Left colon (tissue), 2 donors: ENCODE measurements at places on chromosomes 13 and 19. TPM values are rescaled to one million over a fixed set of nuclear protein-coding genes. Genes with fewer than 3 reads are reported as not detected.

DNA sequence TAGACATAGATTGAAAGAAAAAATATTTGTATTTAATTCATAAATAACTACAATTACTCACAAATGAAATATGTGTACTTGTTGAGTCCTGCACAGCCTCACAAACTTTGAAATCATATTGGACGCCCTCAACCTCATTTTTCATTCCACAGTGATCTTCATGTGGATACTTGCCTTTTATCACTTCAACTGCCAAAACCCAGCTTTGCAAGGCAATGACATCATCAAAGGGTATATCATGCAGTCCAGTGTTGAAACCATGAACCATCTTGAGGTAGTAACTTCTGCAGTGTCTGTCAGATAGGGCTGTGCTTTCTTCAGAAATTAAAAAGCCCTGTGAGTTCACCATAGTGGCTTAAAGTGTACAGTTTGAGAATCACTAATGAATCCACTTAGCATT lies 82.2 kb downstream of the HS6ST3 start:
- no peak for DNase-seq

- DNase-seq, result no peak
Measured at GRCh38 chr13:21219036-21219381, 42.6 kb downstream of the MRPL57 start.

The LHB gene
- not detected for total RNA-seq

- DNase-seq, result peak; percentile 53
Measured at GRCh38 chr19:52689843-52690368, 44.9 kb downstream of the ZNF611 start.

GRCh38 chr19:35514282-35514809 lies 897 bp upstream of the DMKN start:
- DNase-seq, result no peak

The ZNF627 gene
- 8.5 TPM for total RNA-seq

GRCh38 chr19:32330213-32330857 lies 15.1 kb upstream of the ZNF507 start:
- DNase-seq, result no peak

GRCh38 chr19:4452230-4452990 lies 5.2 kb downstream of the UBXN6 start:
- no peak for DNase-seq

DNA sequence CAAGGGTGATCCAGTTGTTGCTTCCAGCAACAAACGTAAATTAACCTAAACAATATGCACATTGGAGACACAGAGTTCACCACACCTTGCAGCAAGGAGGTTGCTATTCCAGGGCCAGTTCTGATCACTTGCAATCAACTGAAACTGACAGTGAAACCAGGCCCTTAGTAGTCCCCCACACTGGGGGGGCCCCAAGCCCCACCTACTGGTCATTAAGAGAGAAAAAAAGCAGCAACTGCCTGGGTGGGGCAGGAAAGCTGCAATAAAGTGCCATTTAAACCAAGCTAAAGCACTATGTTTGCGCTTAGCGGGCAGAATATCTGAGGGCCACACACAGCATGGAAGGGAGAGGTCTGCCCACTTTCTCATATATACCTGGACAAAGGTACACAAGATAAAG lies 51.5 kb downstream of the ATP7B start:
- DNase-seq, result peak; percentile 74

DNA sequence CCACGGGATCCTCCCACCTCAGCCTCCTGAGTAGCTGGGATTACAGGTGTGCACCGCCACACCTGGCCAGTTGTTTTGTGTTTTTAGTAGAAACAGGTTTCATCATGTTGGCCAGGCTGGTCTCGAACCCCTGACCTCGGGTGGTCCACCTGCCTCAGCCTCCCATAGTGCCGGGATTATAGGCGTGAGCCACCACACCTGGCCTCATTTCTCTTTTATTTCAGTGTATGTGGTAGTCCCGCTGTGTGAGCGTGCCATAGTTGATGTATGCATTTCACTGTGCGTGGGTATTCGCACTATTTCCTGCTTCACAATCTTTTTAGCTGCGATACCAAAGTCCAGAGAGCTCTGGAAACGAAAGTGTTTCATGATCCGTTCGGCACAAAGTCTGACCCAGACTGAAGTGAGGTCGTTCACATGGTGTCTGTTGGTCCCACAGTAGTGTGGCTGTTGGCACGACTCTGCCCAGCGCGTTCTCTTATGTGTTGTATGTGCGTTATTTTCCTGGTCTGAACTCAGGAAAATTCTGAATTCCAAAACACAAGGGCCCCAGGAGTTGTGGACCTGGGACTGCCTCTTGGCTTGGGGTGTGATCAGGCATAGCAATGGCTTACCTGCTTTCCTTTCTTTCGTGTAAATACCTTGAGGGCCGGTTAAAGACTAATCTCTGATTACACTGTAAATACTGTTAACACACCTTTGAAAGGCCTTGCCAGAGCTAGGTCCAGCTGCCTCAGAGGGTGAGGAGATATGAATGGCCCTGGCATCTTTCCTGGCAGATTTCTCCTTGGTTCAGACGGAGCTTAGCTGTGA lies 8.6 kb downstream of the EPN1 start:
- DNase-seq, result peak; percentile 76

The CD22 gene
- 3.2 TPM for total RNA-seq

The SYCN gene
- not detected for total RNA-seq

The SIGLEC7 gene
- total RNA-seq, result 1.1 TPM

DNA sequence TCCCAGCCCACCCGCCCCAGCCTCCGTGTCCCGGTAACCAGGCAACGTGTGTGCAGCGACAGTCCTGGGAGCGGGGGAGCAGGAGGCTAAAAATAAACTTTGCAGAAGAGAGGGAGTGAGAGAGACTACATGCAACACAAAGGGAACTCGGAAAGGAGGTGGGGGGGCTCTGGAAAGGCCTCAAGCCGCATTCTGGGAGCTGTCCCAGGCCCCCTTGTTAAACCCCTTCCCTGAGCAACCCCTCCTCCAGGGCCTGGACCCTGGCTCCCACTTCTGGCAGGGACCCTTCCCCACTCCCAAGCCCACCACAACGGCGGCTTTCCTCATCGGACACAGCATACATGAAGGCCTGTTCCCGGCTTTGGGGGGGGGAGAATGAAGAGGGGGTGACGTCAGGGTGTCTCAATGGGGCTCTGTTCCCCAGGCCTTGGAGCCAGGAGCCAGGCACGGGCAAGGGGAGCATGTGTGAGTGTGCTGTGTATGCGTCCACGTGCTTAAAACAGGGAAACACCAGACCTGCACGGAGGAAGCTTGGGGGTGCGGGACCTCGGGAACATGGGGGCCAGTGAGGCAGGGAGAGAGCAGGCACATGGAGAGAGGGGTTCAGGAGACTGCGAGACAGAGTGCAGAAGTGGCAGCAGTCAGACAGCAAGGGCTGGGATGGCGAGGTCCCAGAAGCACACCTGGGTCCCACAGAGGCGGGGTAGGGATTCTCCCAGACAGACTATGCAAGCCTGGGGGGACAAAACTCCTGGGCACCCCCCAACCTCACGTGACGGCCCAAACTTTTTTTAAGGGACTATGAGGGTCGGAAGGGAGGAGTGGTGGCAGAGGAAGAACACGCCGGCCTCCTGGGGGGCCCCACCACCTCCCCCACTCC lies 2.3 kb downstream of the ERF start:
- peak; percentile 34 for DNase-seq

- DNase-seq, result no peak
Measured at GRCh38 chr19:38172001-38172400, 52.0 kb downstream of the DPF1 start.

The KCNN4 gene
- total RNA-seq, result 45.6 TPM

DNA sequence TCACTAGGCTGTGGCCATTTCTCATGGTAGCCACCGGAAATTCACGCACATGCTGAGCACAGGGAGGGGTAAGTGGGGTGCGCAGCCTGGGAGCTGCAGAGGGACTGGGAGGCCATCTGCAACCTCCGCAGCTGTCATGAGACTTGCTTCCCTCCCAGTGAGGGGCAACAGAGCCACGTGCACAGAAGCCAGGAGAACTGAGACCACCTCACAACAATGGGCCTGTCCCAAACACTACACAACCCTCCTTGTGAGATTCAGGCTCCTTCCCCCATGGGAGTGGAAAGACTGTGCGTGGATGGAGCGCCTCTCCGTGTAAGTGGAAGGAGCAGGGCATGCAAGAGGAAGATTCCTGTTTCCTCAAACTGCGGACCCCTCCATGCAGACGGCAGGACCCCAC lies 8.8 kb downstream of the C3 start:
- no peak for DNase-seq

The PRSS57 gene
- not detected for total RNA-seq

The IFNL4 gene
- not detected for total RNA-seq

- no peak for DNase-seq
Measured at GRCh38 chr13:21735701-21736401, 65.0 kb downstream of the FGF9 start.

The JSRP1 gene
- 0.55 TPM for total RNA-seq

DNA sequence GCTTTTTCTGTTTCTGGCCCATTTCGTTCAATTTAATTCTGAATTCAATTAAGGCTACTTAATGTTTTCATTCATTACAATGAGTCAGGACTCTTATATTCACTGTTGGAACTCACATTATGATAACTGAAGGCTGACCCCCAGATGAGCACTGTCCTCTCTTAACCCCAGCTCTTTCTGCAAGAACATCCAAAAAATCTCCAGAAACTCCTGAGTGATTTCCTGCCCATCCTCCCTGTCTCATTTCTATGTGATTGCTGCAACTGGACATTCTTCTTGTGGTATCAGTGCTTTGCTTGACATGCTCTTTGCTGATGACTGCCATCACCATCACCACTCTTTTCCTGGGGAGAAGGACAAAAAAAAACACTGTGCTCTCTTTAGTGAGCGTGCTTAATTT lies 240.3 kb downstream of the SPRY2 start:
- no peak for DNase-seq

DNA sequence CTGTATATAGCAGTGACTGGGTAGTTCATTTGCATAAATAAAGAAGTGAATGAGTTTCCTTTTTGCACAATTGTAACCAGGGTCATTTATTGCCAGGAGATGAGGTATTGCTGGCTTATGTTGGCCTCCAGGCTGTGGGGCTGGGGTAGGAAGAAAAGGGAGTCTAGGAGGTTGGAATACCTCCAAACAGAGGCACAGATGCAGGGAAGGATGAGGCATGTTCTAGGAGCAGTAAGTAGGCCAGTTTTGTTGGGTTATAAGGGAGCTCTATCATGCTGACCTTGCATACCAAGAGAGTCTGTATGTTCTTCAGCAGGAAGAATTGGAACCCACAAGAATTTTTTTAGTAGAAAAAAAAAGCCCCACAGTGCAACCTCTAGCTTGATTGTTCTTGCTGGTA lies 17.2 kb upstream of the CYSLTR2 start:
- no peak for DNase-seq

The PCCA gene
- total RNA-seq, result 84.1 TPM

- DNase-seq, result no peak
Measured at GRCh38 chr13:112759827-112760226, 70.0 kb downstream of the ATP11A start.

DNA sequence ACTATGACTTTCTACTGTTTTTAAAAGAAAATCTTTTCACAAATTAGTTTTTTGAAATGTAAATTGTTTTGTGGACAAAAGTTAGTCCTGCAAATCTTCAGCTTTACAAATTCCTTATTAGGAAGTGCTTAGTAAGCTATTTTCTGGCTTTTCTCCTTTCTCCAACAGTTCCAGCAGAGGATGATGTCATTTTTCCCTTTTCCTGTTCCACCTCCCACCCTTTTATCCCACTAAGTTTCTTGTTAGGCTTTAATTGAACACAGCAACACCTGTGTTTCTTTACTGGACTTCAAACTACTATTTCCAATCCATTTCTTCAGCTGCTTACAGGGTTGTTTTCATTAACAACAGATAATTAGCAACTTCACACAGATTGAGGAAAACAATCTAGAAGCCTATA lies 389.2 kb downstream of the NDFIP2 start:
- DNase-seq, result no peak

The CGB5 gene
- not detected for total RNA-seq

DNA sequence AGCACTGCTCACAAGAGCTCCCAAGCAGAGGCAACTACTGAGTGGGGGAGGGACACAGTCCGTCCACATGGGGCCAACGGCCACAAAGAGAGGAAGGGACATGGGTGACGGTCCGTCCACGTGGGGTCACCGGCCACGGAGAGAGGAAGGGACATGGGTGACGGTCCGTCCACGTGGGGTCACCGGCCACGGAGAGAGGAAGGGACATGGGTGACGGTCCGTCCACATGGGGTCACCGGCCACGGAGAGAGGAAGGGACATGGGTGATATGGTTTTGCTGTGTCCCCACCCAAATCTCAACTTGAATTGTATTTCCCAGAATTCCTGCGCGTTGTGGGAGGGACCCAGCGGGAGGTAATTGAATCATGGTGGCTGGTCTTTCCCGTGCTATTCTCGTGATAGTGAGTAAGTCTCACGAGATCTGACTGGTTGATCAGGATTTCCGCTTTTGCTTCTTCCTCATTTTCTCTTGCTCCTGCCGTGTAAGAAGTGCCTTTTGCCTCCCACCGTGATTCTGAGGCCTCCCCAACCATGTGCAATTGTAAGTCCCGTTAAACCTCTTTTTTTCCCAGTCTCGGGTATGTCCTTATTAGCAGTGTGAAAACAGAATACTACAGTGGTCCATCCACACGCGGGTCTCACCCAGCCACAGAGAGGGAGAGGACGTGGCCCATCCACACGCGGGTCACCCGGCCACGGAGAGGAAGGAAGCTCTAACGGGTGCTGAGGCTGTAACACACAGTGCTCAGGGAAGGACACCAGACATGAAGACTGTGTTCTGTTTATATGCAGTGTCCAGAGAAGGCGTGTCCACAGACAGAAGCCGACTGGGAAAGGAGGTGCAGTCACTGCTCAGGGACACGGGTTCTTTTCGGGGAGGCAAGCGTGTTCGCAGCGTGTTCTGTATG lies 48.5 kb downstream of the GAS6 start:
- no peak for DNase-seq

DNA sequence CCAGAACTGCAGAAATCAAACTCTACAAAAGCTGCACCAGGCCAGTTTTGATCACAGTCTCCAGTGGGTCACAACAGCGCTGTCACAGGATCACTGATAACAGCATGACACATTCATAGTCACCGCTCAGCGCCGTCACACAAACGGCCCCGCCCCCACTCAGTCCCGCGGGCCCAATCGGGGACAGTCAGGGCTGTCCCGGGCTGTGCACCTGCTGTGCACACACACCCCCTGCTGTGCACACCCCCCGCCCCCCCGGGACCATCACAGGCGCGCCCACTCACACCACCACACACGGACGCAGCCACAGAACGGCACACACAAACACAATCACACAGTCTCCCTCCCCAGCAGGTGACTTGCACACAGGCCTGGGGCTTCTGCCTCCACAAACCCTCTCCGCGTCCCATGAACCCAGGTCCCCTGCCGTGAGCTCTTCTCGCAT lies 435 bp upstream of the ZNF382 start:
- peak; percentile 57 for DNase-seq
